Activated CD8-positive, alpha-beta memory T cell treated with anti-CD3 and anti-CD28 coated beads, Interleukin-2, amount 10 ng/mL, durations not matched to agents 7 days and 5 days (primary cell): ENCODE measurements at places on chromosomes 1 and 21. TPM values are rescaled to one million over a fixed set of nuclear protein-coding genes. Genes with fewer than 3 reads are reported as not detected.

GRCh38 chr21:43880111-43880985, 15.3 kb downstream of the AGPAT3 start:
- no peak for DNase-seq

NIT1 gene
- total RNA-seq: 36.4 TPM

NAV1 gene
- total RNA-seq: 2.8 TPM

GRCh38 chr1:169584483-169585144, 1.7 kb downstream of the F5 start:
- no peak for DNase-seq

DNA sequence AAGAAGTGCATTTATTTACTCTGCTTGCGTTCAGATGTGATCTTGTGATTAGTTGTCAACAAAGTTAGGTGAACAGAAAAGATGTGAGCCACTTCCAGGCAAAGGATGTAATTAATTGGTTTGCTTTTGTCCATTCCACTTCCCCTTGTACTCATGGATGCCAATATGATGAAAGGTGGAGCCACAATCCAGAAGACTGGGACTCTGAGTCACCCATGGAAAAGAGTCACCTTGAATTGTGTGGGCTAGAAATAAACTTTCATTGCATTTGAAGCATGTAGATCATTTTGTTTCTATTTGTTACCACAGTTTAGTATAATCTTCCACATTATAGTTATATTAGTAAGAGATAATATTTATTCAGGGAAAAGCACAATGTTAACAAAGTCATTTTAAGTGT, 684.2 kb downstream of the LTN1 start:
- DNase-seq: no peak

- peak; percentile 45 for DNase-seq
Measured at GRCh38 chr1:185315445-185316071, 1.5 kb downstream of the IVNS1ABP start.

DNA sequence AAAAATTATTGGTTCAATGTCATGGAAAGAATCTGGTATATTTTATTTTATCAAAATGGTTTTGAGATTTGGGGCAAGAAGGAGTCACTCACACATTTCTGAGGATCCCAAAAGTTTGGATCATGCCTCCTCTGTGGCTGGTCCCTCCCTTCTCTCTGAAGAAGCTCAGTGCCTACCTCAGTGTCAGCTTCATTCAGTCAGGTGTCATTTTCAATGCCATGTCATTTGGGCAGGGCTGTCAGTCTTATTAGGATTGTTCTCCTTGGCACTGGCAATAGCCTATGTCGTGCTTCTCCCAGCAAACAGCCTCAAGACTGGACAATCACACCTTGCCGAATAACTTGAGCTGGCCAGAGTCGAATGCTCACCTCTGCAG, 264.5 kb upstream of the CAMK1G start:
- DNase-seq: no peak

- no peak for DNase-seq
Measured at GRCh38 chr1:234526922-234527321, 47.9 kb upstream of the TARBP1 start.

- no peak for DNase-seq
Measured at GRCh38 chr1:89910780-89911179, 84.1 kb upstream of the ZNF326 start.

DNA sequence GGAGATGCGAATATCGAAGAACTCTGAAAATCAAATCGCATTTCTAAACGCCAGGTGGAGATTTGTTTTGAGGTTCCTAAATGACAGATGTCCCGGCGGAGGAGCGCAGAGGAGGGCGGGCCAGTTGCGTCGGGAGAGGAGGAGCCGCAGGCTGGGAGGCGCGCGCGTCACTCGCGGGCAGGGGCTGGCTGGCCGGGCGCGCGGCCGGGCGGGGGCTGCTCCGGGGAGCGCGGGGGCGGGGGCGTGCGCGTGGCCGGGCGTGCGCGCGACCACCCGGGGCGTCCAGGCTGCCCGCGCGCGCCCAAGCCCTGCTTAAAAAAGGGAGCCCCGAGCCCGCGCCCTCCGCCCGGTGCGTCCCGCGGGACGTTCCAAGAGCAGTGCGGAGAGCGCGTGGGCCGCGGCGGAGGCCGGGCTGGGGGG, 47.3 kb downstream of the H3-3A start:
- peak; percentile 88 for DNase-seq

DYRK3 gene
- total RNA-seq: 12.7 TPM

PLEKHN1 gene
- 3.9 TPM for total RNA-seq
